ENCODE measurements at places on chromosomes 3 and 15.

DNA sequence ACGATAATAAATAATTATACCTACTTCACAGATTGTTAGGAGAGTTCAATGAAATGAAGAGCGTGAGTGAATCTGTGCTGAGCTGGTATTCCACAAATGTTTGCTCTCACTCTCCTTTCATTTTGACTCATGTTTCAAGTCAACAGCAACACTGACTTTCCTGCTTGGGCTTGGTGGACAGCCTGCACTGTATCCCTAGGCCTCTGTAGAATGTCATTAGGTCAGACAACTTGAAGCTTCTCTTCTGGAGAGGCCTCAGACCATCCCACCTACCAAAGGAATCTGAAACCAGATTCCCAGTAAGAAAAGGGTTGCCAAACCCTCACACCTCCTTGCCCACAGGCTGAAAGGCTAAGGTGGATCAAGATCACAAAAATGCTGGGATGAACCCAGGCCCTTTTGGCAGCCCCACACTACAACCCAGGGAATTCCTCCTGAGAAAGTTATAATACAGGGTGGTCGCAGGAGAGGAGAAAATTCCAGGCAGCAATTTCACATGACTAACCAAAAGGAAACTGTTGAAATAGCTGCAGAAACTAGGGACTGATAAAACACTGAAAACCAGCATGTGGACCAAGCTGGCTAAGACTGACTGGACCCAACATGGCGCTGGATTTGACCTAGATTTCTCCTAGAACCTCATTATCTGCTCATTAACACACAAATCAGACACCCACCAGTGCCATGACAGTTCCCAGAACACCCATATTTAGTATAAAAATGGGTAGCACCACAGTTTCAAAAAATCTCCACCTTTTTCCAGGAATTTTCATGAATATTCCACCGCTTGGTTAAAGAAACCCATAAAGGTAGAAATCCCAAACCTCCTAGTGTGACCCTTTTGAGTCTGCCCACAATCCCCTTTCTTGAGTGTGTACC lies 57.0 kb upstream of the ZNF148 start:
- no peak for DNase-seq

DNA sequence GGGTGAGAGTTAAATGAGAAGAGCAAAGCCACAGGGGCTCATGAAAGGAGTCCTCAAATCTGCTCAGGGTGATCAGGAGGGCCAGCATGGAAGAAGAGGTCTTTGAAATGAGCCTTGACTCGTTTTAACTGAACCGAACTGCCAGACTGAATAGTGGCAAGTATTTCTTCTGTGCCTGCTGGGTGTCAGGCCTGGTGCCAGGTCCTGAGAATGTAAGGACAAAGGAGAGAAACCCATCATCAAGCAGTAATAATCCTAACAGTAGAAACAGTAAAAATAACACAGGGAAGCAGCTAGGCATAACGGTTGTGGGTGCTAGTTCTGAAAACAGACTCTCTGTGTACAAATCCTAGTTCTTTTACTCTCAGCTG lies 40.4 kb upstream of the SMAD3 start:
- no peak for DNase-seq

GRCh38 chr3:17577796-17578520 lies 164.5 kb downstream of the TBC1D5 start:
- peak; percentile 0 for DNase-seq

DNA sequence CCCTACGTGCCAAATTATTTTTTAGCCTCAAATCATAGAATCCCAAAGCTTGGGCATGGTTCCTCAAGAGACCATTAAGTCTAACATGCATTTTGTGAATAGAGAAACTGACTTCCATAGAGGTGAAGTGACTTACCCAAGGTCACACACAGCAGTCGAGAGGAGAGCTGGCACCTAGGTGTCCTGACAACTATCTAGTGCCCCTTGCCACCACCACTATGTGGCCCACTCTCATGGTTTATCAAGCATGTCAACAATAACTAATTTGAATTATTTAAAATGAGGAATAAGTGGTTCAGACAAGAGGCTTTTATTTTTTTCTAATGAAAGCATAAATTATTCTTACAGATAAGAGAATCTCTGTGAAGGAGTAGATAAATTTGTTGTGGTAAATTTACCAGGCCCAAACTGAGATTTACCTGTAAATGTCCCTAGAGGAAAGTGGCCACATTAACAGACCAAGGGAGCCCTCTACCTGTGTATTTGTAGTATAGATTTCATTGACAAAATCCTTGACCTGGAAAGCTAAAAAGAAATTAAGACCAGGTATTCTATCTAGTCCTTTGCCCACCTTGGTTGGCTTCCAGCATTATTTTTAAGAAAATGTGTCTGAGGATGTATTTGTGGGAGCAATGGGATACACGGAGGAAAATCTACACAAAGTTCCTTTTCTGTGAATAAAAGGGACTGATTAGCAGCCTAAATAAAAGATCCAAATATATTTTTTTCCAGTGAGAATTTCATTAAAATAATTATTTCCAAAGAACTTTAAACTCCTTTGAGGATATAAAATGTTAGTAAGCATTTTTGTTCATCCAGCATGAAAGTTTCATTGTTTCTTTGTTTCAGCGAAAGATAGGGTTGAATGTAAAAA lies 49.1 kb downstream of the IQCH start:
- DNase-seq: no peak

DNA sequence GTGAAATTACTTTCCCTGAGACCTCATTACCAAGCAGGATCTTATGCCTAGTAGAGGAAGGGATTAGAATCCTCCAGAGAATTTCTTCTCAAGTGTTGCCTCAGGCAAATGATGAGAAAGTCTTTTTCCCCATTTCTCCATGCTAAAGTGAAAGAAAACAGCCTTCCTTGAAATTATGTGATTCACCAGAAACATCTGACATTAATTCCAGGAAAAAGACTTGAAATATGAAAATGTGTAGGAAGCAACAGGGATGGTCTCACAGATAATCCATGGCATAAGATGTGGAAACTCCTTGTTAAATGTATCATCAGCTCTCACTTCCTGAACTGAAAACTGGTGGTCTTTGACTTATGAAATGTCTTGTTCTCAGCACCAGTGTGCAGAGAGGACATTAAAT lies 17.9 kb upstream of the ABI3BP start:
- DNase-seq: no peak

DNA sequence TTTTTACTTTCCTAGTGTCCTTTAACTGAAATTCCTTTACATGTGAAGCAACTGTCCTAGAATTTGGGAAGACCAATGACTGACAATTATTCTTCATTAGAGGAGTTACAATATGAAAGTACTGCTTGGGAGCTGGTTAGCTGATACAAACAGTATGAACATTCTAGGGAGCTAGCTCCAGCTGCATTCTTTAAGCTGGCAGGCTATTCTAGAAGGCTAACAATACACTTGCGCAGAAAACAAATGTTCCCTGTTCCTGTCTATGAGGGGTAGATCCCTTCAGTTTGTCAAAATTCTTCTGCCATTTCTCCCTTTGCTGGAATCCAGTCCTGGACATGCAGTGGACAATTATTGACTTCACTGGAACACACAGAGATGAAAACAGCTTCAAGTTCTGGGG lies 60.2 kb upstream of the NANOGP8 start:
- no peak for DNase-seq

- DNase-seq: no peak
Measured at GRCh38 chr3:59127071-59127470, 77.2 kb upstream of the CFAP20DC start.

GRCh38 chr3:95311272-95311671 lies 1248.4 kb downstream of the NSUN3 start:
- no peak for DNase-seq

Measured in right renal pelvis (tissue), 4 donors.